ENCODE measurements at places on chromosomes 4 and X. TPM values are rescaled to one million over a fixed set of nuclear protein-coding genes. Genes with fewer than 3 reads are reported as not detected.

The STATH gene
- total RNA-seq: not detected

DNA sequence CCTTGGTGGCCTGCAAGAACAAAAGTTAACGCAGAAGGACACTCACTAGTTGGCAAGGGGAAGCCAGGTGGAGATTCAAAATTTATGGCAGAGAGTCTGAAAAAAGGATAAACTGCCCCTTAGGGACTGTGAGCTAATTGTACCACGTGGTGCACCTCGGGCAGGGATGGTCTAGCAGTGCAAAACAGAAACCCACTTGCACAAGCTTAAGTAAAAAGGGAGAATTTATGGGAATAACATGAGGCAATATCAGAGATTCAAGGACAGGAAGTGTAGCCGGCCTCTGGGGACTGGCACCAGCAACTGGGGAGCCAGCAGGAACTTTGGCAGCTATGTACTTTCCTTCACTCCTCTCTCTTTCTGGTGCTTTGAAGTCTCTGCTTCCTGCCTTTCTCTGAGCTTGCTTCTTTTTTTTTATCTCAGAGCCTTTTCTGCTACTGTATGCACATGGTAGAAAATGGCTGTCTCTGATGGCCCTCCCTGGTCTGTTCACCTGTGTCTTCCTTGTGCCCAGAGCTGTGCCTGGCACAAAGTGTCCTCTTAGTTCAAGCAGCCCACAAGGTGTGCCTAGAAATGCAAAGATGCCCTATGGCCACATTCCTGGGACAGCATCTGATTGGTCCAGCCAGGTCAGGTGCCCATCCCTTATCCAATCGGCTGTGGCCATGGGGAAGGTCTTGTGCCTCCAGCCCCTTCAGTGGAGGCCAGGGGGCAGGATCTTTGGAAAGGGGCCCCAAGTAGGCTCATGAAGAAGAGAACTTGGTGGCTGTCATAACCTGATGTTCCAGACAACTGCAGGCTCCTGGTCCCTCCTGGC, 114.8 kb upstream of the ATP6AP2 start:
- DNase-seq: no peak

The MRPL1 gene
- 27.0 TPM for total RNA-seq

DNA sequence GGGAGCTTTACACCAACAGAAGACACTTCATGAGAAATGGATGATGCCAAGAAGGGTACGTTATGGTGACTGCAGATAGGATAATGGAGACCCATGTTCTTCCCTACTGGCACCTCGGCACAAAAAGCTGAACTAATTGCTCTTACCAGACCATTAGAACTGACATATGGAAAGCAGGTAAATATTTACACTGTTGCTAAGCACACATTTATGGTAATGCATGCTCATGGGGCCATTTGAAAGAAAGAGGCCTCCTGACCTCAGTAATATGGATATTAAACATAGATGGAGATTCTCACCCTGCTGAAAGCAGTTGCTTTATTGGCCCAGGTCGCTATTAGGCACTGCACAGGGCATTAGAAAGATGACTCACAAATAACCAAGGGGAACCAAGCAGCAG, 1759.6 kb downstream of the C4orf33 start:
- no peak for DNase-seq

DNA sequence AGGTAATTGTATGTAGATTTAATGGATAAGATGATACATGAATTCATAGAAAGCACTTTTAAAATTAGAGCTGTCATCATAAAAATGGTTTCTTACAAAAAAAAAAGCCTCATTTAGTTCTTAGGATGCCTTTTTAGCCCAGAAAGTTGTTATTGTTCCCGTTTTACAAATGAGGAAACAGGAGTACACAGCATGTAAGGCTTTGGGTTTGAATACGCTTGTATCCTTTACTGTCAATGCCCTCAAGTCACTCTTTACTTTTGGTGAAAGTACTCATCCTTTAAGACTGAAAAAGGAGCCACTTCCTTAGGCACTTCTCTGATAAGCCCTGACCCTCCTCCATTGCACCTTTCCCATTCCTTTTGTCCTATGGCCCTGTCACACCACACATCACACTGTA, 4.9 kb downstream of the EREG start:
- no peak for DNase-seq

The CFAP47 gene
- not detected for total RNA-seq

The TMSB15A gene
- total RNA-seq: not detected

The MAGED4 gene
- total RNA-seq: 0.68 TPM

The EXOC1L gene
- total RNA-seq: not detected

- DNase-seq: no peak
Observed at GRCh38 chr4:15809058-15809457, 30.9 kb downstream of the CD38 start.

The ALPK1 gene
- total RNA-seq: 34.3 TPM

The FMR1NB gene
- not detected for total RNA-seq

The VCX2 gene
- not detected for total RNA-seq

The PFKFB1 gene
- 0.32 TPM for total RNA-seq

GRCh38 chrX:43349363-43349762, 306.7 kb upstream of the MAOA start:
- DNase-seq: peak; percentile 41

- DNase-seq: no peak
Observed at GRCh38 chr4:26459054-26459755, 31.1 kb downstream of the CCKAR start.

- DNase-seq: peak; percentile 41
Observed at GRCh38 chrX:97563531-97564133, 679.9 kb downstream of the RPA4 start.

The FUNDC2 gene
- 28.4 TPM for total RNA-seq

- DNase-seq: no peak
Observed at GRCh38 chr4:142547974-142548373, 298.1 kb downstream of the INPP4B start.

GRCh38 chr4:134777606-134778005, 576.0 kb upstream of the PABPC4L start:
- no peak for DNase-seq

- DNase-seq: peak; percentile 27
Observed at GRCh38 chr4:16794816-16795445, 103.5 kb downstream of the LDB2 start.

DNA sequence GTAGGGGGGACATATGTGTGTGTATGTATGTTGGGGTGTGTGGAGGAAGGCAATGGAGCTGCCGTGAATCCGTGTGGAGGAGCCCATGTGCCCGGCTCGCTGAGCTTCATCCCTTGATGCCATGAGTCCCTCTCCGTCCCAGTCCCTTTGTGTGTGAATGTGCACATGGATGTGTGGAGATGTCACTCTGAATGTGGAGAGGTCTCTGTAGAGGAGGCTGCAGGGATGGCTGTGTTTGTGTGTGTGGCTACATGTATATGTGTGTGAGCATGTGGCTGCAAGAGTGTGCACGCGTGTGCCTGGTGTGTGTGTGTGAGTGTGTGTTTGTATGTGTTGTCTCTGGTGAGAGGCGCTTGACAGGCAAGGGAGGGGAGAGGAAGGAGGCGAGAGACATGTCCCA, 1.3 kb downstream of the DLG3 start:
- DNase-seq: no peak

GRCh38 chr4:100913685-100914084, 395.9 kb upstream of the EMCN start:
- no peak for DNase-seq

The SPANXA1 gene
- not detected for total RNA-seq

The GRXCR1 gene
- total RNA-seq: not detected

- no peak for DNase-seq
Observed at GRCh38 chrX:107054978-107055377, 55.0 kb upstream of the MORC4 start.

GRCh38 chr4:128904821-128905220, 95.3 kb downstream of the JADE1 start:
- DNase-seq: no peak

The DACH2 gene
- total RNA-seq: not detected

GRCh38 chrX:119871245-119871598, 311 bp downstream of the RNF113A start:
- DNase-seq: no peak
